ENCODE measurements at places on chromosomes 2 and 18.

- DNase-seq, result no peak
Observed at GRCh38 chr18:25177631-25178030, 174.3 kb downstream of the ZNF521 start.

- DNase-seq, result no peak
Observed at GRCh38 chr2:27627963-27628766, 647 bp downstream of the CCDC121 start.

- no peak for DNase-seq
Observed at GRCh38 chr18:42861271-42861670, 254.2 kb downstream of the RIT2 start.

DNA sequence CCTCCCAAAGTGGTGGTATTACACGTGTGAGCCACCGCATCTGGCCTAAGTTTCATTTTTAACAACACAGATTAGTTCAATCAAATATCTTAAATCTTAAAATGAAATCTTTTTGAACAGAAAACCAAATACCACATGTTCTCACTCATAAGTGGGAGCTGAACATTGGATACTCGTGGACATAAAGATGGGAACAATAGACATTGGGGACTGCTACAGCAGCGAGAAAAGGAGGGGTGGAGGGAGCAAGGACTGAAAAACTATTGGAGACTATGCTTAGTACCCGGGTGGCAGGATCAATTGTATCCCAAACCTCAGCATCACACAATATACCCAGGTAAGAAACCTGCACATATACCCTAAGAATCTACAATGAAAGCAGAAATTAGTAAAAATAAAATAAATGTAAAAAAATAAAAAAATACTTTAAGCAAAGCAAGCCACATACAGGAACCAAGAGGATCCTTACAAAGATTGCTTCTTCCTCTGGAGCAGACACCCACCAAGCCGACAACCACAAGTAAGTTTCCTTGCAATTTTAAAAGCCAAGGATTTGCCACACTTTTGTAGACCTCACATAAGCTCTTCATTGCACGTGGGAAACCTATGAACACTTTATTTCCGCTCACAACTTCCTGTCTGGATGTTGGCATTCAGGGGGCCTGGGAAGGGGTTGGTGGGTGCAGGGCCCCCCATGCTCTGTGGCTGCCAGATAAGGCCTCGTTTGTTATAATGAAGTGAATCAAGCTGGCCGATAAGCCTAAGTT lies 147.9 kb downstream of the MYCN start:
- DNase-seq, result no peak

DNA sequence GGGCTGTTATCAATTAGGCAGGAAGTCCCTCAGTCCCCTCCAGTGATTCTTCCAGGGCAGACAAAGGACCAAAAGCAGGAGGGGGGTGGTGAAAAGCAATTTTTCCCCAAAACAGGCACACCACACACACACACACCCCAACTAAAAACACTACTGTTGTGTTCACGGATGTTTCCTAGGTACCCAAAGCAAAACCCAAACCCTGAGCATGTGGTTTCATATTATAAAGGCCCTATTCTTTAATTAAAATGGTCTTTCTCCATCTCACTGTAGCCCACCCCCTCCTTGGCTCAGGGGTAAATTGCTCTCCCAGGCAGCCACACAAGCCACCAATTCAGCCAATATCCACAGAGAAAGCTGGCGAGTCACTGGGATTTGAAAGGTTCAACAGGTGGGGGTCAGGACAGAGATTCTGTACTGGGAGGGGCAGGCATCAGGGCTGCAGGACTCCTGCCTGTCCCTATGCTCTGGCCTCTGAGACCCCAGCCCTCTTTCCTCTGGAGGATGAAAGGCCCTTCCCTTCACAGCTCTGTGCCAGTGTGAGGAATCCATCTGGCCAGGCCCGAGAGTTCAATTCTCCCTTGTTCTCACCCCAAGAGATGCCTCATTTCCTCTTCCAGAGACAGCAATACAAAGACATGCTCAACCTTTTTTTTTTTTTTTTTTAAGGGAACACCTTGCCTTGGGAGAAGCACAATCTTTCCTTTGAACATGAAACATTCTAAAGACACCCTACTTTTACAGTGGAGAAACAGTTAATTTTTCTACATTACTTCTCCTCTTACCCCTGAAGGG lies 43.6 kb downstream of the SPRED2 start:
- no peak for DNase-seq

DNA sequence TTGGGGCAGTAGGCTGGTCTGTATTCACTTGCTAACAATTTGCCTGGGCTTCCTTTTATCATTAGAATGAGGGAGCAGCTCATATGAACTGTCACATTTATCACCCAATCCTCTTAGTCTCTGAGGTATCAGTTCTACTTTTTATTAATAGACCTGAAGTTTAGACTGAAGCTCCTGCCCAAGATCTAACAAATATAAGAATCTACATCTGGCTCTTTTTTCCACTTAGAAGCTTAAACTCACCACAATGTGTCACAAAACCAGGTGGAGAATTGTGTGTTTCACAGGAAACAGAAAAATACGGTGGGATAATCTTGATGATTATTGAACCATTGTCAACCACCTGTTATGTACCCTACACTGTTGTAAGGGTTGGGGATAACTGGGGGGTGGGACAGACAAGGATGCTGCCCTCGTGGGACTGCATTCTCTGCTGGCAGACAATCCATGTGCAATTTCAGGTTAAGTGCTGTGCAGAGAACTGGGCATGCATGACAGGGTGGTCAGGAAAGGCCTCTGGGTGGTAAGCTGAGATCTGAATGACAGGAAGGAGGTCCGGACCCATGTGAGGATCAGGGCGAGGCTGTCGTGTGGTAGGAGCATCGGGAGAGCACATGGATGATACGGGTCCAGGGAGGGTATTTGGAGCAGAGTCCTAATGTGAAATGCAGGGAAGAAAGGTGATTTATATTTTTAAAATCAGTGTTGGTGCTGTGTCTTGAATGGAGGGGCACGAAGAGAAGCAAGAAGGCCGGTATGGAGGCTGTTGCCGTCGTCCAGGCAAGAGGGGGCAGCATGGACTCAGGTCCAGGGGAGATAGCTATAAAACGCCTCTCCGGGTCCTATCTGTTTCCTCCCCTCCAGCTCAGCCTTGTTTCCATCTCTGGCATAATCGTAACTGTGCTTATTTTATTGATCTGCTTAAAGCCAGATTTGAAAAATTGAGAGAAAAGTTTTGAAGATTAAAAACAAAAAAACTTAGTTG lies 17.6 kb downstream of the MYL12B start:
- no peak for DNase-seq

DNA sequence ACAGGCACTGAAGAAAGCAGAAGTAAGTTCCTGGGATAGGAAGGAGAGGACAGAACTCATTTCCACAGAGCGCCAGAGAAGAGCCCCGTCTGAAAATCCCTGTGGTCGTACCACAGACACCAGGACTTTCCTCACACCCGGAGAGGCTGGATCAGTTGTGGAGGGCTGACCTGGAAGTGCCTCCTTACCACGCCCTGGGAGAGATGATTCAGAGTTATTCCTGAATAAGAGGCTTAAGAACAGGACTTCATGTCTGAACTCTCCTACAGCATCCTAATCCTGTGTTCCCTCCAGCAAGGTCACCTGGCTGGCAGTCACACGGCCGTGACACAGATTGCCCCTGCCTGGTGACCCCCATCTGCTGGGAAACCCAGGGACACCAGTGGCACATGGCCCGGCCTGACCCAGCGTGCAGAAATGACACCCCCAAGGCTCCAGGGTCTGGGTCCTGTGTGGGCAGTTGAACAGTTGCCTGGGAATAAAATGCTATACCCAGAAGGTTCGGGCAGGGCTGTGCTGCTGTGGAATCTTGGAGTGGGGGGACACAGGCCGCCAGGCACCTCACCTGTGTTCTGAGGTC lies 105.9 kb downstream of the PXDN start:
- DNase-seq, result no peak

- no peak for DNase-seq
Observed at GRCh38 chr2:8260213-8260612, 421.6 kb upstream of the ID2 start.

Data from renal cortex interstitium (tissue), 15 donors.